Fibroblast of gingiva (primary cell): ENCODE measurements at places on chromosomes 12 and 14.
A peak's percentile ranks its signal among the peaks of the same experiment; 100 is the strongest.

- DNase-seq, result no peak
Measured at GRCh38 chr12:82898441-82898840, 211.7 kb downstream of the TMTC2 start.

GRCh38 chr12:7171854-7172253 lies 17.6 kb upstream of the PEX5 start:
- DNase-seq, result no peak

- no peak for DNase-seq
Measured at GRCh38 chr12:82055391-82055790, 296.2 kb upstream of the PPFIA2 start.

- no peak for DNase-seq
Measured at GRCh38 chr12:73136386-73136785, 864.2 kb downstream of the TRHDE start.

DNA sequence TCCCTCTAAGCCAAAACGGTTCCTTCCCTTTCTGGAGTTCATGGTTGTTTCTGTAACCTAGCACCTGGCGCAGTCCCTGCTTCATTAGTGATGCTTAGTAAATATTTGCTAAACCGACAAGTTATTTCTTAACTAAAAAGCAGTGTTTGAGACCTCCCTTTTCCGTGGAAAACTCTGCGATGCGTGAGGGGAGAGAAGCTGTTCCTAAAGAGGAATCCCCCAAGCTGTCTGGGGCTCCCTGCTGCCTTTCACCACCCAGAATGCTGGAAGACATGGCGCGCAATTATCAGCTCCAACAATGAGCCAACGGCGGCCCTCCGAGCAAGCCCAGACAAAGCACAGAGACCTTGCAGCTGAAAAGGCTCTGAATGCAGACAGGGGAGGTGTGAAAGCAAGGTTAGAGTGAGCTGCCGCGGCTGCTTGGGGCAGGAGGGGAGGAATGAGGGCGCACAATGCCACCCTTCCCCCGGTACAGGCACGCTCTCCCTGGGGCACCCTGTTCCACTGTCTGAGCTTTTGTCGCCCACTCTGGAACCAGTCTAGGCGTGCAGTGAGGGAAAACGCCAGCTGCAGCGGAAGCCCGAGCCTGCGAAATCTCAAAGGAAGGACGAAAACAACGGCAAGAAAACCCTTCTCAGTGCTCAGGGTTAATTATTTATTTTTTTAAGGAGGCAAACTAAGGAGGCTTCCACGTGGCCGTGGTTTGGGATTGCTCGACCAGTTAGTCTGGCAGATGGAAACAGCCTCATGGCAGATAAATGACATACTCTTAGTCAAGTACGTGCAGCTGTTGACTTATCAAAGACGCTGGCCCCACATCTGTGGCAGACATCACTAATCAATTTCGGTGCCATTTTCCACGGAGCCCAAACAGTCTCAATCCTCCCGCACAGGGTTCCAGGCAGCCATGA lies 66.3 kb downstream of the RBM19 start:
- no peak for DNase-seq

DNA sequence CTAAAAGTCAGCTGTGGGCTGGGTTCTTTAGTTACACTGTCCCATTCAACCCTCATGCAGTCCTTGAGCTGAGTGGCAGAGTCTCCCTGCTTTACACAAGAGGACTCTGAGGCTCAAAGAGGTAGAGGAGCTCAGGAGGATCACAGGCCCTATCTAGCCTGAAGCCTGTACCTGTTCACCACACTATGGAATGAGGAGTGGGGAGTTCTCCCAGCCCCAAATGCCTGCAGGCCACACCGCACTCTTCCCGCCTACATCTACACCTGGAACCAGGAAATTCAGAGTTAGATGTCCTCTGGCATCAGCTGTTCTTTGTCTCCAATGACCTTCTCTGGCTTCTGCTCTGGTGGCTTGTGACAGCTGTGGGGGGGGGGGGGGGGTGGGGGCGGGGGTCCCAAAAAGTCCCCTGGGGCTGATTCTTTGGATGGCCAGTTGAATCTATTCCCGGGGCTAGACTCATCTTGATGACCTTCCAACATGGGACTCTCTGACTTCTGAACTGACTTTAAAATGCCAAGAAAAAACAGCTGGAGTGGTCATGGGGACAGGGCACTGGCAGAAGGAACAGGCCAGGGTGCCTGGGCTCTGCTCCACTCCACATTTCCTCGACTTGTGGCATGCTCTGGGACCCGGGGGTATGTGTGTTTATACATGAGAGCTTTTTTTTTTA lies 30.6 kb downstream of the RIN3 start:
- DNase-seq, result no peak

DNA sequence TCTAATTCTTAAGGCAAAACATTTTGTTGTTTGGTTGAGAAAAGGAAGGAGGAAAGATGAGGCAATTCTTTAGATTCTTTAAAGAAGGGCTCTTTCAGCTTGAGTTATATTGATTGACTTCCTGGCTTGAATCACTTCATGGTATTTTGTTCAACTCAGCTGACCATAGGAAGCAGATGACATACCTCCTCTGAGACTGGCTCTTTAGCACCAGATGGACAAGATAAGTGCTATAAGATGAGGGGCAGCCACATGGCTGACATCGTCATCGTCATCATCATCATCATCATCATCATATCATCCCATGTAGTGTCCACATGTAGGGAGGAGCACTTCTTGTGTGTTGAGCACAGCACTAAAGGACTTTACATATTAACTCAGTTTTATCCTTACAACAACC lies 81.3 kb downstream of the SSPN start:
- DNase-seq, result peak; percentile 19

- peak; percentile 71 for DNase-seq
Measured at GRCh38 chr12:64627771-64628170, 17.5 kb downstream of the RASSF3 start.

DNA sequence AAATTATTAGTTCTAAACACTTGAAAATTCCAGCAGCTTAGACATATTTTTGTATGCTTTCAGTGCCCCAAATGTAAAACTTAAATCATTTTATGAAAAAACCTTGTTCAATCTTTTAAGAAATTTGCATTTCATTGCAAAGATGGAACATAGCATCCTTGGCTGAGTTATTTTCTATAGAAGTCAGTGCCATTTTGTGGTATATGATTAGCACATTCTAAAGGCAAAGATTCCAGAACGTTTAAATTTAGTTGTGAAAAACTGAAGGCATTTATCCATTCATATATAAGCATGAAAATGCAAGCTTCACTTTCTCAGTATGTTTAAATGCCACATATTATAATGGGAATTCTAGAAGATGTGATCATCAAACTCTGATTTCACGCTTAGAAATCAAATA lies 332.1 kb downstream of the APAF1 start:
- no peak for DNase-seq

DNA sequence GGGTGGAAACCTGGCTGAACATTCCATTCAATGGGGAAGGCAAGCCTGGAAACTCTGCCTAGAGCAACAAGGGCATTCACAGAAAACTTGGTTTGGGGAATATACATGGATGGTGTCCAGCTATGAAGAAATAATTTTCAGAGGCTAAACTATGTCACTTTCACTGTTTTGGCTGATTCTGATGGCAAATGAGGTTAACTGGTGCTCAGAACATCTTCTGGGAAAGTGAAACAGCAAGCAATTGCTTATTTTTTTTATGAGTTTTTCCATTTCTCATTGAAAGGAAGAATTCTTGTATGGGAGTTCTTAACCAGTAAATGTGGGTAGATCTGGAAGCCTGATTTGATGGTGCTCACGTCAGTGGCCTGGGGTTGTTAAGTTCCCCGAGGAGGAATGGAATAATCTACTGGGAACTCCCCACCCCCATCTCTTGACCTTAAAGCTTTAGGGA lies 132.8 kb upstream of the BTG1 start:
- DNase-seq, result peak; percentile 69

- DNase-seq, result no peak
Measured at GRCh38 chr12:46453428-46453827, 80.9 kb upstream of the SLC38A2 start.

GRCh38 chr12:10959804-10960203 lies 20.7 kb upstream of the TAS2R14 start:
- peak; percentile 17 for DNase-seq

- DNase-seq, result no peak
Measured at GRCh38 chr12:107580750-107581618, 104.6 kb upstream of the PWP1 start.

- DNase-seq, result no peak
Measured at GRCh38 chr14:103015426-103015825, 41.9 kb downstream of the CDC42BPB start.

GRCh38 chr12:87981495-87981894 lies 47.7 kb downstream of the C12orf50 start:
- DNase-seq, result no peak

GRCh38 chr12:78403136-78403535 lies 461.4 kb upstream of the SYT1 start:
- DNase-seq, result peak; percentile 41

GRCh38 chr14:102201776-102202175 lies 62.1 kb downstream of the WDR20 start:
- DNase-seq, result no peak

DNA sequence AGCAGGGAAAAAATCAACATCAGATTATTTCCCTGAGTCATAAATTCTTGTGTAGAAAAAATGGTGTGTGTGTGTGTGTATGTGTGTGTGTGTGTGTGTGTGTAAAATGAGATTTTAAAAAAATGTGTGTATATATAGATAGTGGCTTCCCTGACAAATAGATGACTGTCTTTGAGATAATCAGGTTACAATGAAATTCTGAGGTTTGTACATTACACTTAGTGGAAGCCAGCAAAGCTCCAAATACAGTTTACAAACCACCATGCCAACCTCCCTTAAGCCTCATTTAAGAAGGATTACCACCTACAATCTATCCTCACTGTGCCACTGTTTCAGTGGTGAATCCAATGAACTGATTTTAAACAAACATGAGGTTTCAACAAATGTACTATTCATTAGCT lies 93.8 kb downstream of the MED13L start:
- DNase-seq, result peak; percentile 6

DNA sequence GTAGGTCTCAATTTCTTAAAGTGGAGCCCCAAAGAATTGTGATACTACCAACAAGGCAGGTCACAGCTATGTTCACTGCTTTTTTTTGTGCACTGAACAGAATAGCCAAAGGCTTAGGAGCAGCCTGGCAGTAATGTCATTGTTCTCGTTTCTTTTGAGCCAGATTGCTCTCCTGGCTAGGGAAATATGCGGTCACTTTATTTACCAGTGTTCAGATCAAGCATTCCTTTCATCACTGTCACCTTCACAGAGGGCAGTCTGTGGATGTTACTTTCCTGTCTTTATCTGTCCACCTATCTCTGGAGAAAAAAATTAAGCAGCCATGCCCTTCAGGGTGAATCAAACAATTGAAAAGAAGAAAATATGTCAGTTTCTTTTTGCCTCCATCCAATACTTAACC lies 159.6 kb downstream of the BTG1 start:
- no peak for DNase-seq

GRCh38 chr12:18358077-18358476 lies 96.8 kb downstream of the PIK3C2G start:
- no peak for DNase-seq

DNA sequence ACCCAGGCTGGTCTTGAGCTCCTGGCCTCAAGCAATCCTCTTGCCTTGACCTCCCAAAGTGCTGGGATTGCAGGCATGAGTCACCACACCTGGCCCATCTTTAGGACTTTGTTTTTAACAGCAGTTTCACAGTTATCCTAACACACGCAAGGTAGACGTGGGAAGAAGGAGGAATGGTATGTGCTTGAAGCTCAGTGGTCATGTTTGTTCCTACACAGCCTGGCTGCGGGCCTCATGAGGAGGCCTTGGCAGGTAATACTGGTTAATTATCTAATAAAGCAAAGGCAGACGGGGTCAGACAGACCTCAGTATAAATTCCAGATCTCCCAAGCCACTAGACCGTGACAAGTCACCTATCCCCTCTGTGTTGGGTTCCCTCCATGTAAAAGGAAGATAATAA lies 271.8 kb downstream of the PCNX1 start:
- DNase-seq, result no peak

GRCh38 chr14:54186821-54187763 lies 209.7 kb upstream of the CDKN3 start:
- no peak for DNase-seq

- DNase-seq, result no peak
Measured at GRCh38 chr14:46672128-46672527, 20.5 kb upstream of the RPL10L start.

- no peak for DNase-seq
Measured at GRCh38 chr12:46174061-46174662, 94.7 kb downstream of the SLC38A1 start.

DNA sequence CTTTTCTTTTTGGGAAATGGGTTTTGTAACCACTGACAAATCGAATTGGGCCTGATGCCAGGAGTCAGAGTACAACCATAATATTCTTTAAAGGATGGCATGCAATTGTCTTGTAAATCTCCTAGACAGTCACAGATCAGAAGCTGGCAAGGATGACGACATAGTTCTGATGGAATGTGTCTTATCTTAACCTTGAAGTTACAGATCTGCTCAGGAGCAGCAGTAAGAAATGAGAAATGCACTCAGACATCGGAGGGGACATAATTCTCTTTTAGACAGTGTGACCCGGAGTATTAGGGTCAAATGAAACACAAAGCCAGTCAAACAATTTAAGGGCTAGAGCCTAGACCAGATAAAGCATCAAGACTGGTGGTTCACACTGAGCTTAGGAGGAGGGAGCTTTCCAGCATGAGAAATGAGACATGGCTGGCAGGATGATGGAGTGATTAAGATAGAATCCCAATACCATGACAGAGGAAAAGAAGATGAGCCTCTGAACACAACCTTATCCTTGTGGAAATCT lies 17.5 kb downstream of the CBX5 start:
- peak; percentile 43 for DNase-seq

DNA sequence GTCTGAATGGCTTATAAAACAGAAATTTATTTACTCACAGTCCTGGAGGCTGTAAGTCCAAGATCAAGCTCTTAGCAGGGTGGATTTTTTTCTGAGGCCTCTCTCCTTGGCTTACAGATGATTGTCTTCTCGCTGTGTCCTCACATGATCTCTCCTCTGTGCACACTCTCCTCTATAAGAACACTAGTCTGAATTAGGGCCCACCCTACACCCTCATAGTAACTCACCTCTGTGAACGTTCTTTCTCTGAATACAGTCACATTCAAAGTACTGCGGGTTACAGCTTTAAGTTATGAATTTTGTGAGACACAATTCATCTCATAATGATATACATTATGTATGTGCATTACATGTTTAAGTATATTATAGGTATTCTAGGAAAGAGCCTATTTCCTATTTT lies 135.7 kb upstream of the ATXN7L3B start:
- no peak for DNase-seq
